Muscle of leg (tissue), 16 donors: ENCODE measurements at places on chromosomes 2 and 18. TPM values are rescaled to one million over a fixed set of nuclear protein-coding genes. Genes with fewer than 3 reads are reported as not detected.

- no peak for DNase-seq
- H3K4me3 ChIP-seq = no peak overlapping the region
- H3K27ac ChIP-seq = no peak overlapping the region
- peaks cover 4% of the 10 kb centered on the region for H3K4me1 ChIP-seq
Measured at GRCh38 chr2:222912776-222913175, 51.9 kb downstream of the ACSL3 start.

GRCh38 chr2:120473522-120474271, 127.8 kb downstream of the INHBB start:
- no peak overlapping the region for H3K27ac ChIP-seq
- H3K27me3 ChIP-seq = peaks cover 2% of the 10 kb centered on the region
- H3K36me3 ChIP-seq = no peaks in the 10 kb centered on the region
- H3K4me3 ChIP-seq = no peak overlapping the region

- H3K4me3 ChIP-seq = peak within 1 kb of the TSS; percentile 49
- peaks cover 5% of the 10 kb centered on the region for H3K4me1 ChIP-seq
- peak; percentile 79 for DNase-seq
- H3K27ac ChIP-seq = no peak within 1 kb of the TSS
- H3K36me3 ChIP-seq = no peaks in the 10 kb centered on the region
Measured at GRCh38 chr2:186848873-186849578, at the start of gene ZSWIM2. TSS of gene ZSWIM2 (minus strand) at chr2:186849170. CDS start at chr2:186849130, 40 bp downstream.

DNA sequence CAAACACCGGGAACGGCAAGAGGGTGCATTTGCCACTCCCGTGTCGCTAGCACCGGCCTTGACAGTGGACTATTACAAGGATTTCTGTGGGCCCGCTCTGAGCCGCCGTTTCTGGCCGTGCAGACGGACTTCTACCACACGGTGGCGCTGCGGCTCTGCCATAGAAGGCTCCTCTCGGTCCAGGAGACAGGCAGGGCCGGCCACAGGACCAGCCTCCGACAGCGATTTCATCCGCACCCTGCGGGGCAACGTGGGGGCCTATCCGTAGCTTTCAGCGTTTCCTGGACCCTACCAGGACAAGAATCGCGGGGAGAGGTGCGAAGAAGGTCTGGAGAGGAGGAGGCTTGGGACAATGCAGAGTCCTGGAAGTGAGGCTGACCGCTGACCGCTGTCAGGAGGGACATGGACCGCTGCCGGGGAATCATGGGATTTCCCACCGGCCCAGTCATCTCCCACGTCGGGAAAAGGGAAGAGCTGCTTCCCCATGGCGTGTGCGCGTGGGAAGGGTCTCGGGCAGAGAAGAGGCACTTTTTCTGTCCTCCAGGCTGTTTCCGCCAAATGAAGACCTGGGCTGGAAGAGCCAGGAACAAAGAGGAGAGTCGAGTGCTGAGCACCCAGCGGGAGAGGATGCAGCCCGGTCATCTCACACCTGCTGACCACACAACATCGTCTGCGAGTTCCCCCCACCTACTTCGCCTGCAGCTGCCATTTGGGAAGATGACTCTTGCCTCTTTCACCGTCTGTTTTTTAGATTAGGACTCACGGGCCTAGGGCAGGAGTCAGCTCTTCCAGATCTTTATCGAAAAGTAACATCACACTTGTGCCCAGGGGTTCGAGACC, 35.5 kb upstream of the HAAO start:
- H3K4me3 ChIP-seq = peak overlapping the region; percentile 15
- peak; percentile 92 for DNase-seq
- H3K27me3 ChIP-seq = no peaks in the 10 kb centered on the region
- peak overlapping the region; percentile 52 for H3K27ac ChIP-seq

- H3K27me3 ChIP-seq = no peaks in the 10 kb centered on the region
- H3K4me3 ChIP-seq = no peak overlapping the region
- peaks cover 10% of the 10 kb centered on the region for H3K4me1 ChIP-seq
Measured at GRCh38 chr2:172962824-172963223, 112.8 kb upstream of the MAP3K20 start.

Gene CASP8
- total RNA-seq = 9.3 TPM

Gene NTSR2
- total RNA-seq = not detected

Gene ZFAND2B
- total RNA-seq = 26.6 TPM
